ENCODE measurements at places on chromosomes 2 and 18.

- DNase-seq, result no peak
These were observed 419.2 kb downstream of the NR4A2 start for GRCh38 chr2:155913356-155913755.

DNA sequence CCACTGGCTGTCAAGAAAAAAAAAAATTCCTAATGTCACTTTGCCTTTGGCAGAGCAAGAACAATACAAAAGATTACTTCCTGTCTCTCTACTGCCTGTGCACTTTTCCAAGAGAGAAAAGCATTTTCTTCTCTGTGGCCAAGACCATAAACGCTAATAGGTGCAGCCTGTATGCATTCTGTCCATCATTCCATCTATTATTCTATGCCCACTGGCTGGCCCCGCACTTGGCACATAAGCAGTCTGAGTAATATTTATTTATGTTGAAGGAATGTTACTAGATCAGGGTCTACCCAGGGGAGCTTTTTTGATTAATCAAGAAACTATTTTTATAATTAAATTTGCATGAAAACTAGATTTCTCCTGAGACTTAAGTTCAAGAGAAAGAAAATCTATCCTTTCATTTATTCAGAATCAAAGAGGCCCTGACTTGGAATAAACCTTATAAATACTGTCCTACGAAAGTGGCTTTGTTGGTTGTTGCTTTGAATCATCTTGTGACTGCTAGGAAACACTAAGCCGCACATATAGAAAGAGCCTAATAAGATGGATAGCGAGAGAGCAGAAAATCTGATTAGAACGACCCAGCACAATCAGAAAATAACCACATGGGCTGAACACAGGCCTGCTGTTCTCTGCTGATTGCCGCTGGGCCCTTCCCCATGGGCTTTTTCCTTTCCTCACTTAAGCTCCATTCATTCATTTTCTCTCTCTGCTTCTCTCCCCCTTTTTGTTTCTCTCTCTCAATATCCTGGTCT, 59.4 kb downstream of the MMADHC start:
- DNase-seq, result peak; percentile 29

- DNase-seq, result no peak
These were observed 49.0 kb downstream of the KYNU start for GRCh38 chr2:142926445-142926844.

DNA sequence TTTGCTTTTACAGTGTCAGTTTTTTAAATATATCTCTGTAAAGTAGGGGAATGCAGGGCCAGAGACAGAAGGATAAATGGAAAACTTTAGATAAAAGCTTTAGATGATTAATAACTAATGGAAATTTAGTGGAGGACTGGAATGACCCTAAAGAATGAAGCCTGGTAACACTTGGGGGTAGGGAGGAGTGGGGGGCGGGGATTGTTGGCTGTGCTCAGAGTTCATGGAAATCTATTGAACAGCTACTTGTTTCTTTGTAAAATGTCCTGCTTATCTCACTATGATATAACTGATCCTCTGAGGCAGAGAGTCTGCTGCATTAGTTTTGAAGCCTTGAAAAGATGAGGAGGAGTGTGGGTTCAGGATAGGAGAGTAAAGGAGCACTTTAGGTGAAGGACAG, 90.5 kb downstream of the TMEM185B start:
- DNase-seq, result no peak

GRCh38 chr2:240989451-240990265, 8.8 kb upstream of the SNED1 start:
- DNase-seq, result no peak

DNA sequence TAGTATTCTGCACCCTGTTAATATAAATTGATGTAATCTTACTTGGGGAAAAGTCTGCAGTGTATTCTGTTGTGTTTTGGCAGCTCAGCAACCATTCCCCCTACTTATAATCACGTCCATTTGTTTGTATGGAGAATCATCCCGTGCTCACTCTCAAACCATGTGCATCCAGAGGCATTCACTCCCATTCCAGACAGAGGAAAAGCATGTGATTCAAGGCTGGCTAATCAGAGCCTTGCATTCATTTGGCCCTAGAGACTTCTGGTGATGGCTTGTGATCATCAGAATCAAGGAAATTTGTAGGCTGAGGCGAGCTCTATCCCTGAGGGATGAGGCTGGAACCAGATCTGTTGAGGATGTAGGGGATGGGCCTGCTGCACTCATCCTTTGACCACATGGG, 5.1 kb upstream of the WIPF1 start:
- DNase-seq, result no peak

Data from NCI-H2081 (cell line).